ENCODE measurements at places on chromosomes 6 and 20.

DNA sequence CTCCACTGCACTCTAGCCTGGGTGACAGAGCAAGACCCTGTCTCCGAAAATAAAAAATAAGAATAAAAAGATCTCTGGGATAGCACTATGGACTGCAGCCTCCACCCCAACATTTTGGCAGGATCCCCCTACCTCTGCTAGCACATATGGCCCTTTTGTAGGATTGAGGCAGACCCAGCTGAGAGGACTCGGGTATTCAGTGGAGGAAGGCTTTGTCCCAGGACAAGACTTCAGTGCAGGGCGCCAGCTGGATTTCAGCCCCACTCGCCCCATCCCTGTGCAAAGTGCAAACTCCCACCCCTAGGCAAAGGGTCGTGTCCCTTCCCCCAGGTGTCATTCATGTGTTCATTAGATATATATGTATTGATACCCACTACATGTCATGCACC is 84.6 kb upstream of the SLC22A16 start:
- DNase-seq: no peak

DNA sequence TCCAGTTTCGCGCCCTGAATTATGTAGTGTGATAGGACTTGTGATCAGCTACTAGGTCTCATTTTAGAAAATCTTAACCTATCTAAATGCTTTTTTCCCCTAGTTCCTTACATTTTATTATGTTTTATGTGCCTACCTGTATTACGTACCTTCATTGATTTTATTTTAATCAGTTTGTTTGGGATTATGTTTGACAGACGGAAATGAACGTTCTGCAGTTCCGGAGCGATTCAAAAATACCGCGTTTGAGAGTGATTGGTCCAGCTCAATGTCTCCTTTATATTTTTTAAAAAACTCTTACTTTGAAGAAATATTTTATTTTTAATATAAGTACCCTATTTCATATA is 114.3 kb upstream of the BTN3A2 start:
- DNase-seq: no peak

DNA sequence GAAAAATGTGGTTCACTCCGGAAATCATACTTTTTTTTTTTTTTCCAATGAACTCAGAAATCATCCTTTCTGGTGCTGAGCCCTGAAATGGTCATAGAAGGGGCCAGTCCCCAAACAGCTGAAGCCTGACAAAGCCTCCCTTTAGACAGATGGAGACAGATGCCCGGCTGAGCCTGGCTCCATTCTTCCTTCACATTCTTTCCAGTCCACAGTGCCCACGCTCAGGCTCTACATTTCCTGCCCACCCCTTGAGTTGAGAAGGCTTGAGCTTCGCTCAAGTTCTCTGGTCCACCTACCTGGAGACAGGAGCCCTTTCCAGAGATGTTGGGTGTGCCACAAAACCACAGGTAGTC is 41.2 kb downstream of the KCNK5 start:
- DNase-seq: no peak

DNA sequence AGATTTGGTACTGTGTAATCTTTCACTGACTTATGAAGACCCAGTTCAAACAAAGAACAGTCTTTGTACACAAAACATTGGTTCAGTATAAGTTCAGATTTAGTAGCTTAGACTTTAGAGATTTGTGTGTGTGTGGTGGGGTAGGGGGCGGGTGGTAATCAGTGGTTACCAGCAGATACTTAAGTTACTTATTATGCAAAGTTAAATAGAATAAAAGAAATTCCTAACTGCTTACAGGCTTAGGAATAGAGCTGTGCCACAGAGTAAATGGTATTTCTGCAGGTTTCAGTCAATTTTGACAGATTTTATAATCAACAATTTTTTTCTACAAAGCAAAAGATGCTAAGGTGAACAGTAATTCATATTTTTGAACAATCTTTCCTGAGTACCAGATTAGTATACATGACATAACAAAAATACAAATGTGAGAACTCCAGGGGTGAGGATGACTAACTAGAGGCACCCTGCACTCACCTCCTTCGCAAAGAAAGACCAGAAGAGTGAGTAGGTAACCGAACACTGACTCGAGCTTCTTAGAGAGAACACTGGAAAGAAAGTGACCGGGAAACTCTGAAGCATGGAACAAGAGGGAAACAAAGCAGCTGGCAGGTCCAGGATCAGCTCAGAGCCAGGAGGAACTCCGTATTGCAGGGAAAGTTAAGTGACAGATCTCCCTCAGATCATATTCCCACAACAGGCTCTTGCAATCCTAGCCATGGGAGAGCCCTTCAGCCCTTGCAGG is 560.6 kb downstream of the COL12A1 start:
- no peak for DNase-seq

DNA sequence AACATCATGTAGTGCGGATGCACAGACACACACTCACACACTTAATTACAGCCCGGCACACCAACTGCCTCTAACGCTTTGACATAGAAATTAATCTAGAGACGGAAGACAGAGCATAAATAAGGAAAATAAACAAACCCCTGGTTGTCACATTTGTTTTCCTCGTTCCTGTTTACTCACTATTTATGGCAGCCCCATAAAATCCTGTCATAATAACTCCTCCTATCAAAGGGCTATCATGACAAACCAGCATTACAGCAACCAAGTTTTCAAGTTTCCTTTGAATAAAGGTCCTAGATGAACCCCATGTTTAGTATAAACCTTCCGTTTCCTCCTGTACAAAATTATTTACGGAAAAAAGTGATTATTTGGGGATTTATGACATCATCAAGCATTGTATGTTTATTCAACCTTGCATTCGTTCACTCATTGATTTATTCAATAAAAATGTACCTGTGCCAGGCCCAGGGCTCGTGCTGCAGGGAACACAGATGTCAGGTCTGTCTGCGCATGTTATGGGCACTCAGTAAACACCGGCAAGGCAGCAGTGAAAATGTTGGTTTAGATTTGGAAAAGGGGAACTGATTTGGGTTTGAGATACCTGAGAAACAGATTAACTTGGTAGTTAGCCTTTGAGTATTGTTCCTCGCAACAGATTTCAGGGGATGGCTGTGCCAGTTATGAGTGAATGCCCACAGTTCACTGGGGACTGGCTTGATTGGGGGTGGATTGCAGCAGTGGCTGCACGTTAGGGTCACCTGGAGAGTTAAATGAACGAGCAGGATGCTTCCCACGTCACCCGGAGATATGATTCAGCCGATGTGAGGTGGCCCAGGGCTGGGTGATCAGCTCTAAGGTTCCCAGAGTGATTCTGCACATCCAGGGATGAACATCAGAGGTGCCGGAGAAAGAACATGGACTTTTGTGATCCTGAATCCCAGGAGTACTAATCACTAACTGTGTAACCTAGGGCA is 295.3 kb upstream of the FOXQ1 start:
- no peak for DNase-seq

GRCh38 chr20:53609491-53610445 is 16.1 kb upstream of the ZNF217 start:
- peak; percentile 60 for DNase-seq

DNA sequence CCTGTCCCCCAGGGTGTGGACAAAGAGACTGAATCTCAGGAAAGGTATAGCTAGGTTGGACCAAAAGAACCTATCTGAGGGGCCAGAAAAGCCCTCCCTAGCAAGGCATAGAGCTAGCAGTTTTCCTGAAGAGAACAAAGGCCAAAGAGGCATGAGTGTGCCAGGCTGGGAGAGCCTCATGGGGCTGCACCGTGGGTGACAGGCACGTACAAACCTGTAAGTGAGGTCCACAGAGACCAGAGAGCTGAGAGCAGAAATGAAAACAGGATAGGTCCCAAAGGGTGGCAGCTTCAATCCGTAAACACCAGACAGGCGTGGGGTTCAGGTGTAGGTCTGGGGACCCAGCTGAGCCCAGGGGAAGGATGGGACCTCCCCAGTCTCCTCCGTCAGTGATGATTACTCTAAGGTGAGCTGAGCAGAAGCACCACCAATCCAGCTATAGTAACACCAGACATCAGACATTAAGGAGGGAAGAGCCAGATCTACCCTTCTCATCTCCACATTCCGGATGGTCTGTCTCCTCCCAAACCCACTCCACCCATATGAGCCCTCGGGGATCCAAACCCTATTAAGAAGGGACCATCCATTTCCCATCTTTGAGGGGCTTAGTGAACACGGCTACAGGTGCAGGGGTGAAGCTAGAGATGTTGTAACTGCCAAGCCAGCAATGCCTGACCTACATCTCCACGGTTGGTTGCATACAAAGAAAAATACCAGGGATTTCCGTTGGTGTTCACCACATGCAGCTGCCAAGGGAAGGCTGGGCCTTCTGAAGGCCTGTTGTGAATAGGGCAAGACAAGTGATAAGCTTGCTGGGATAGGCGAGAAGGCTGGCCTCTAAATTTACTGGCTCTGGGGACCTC is 38.3 kb downstream of the BCL2L1 start:
- DNase-seq: no peak

- DNase-seq: no peak
Observed at GRCh38 chr20:36532388-36532787, 8.9 kb upstream of the MYL9 start.

DNA sequence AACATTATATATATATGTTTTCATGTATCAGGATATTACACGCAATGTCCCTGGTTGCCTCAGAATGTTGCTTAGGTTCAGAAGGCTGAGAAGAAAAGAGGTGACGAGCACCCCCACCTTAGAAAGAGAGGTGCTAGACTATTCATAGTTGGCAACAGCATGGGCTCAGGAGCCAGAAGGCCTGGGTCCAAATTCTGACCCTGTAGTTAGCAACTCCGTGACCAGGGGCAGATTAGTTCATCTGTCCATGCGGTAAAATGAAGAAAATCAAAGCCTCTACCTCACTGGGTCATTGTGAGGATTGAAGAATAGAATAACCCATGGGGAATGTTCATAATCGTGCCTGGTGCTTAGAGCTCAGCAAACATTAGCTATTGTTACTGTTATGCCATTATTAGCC is 5.4 kb upstream of the SIRT5 start:
- DNase-seq: no peak

GRCh38 chr20:25860531-25861150 is 164.0 kb upstream of the ZNF337 start:
- no peak for DNase-seq

- DNase-seq: no peak
Observed at GRCh38 chr6:115675443-115675842, 385.2 kb downstream of the FRK start.

- DNase-seq: peak; percentile 85
Observed at GRCh38 chr6:32796848-32797776, 19.7 kb downstream of the HLA-DOB start.

- DNase-seq: no peak
Observed at GRCh38 chr6:130859161-130859867, 32.1 kb downstream of the SMLR1 start.

DNA sequence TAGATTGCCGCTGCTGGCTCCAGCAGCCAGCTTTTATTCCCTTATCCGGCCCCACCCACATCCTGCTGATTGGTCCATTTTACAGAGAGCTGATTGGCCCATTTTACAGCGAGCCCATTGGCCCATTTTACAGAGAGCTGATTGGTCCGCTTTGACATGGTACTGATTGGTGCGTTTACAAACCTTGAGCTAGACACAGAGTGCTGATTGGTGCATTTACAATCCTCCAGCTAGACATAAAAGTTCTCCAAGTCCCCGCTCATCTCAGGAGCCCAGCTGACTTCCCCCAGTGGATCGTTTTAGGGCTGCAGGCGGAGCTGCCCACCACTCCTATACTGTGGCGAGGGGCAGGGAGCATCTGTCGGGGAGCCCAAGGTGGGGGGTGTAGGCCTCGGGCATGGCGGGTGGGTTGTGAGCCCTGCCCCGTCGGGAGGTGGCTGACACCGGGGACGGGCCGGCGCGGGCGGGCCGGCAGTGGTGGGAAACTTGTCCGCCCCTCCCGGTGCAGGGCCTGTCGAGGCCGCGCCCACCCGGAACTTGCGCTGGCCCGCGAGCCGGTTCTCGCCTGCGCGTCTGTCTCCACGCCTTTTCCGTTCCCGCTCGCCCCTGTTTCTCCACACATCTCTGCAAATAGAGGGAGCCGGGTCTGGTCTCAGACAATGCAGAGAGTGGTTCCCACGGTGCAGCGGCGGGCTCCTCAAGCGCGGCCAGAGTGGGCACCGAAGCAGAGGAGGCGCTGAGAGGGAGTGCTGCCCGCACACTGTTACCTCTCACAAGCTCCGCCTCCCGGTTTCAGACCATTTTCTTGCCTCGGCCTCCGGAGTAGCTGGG is 86.1 kb upstream of the STMND1 start:
- DNase-seq: peak; percentile 50

DNA sequence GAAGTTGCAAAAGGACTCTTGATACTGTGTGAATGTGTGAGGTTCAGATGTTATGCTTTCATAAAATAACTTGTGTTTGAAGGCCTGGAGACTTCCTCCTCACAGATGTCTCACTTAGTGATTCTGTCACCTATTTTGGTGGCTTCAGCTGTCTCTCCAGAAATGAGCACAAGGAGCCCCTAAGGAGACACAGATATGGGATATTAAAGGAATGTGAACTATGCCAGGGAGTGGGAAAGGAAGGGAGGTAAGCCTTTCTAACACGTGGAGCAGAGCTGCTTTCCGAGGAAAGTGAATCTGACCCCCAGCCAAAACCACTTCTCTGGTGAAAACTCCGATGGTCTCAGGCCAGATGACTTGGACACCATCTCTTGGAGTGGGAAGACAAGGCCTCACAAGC is 10.5 kb upstream of the FOXO3 start:
- no peak for DNase-seq

DNA sequence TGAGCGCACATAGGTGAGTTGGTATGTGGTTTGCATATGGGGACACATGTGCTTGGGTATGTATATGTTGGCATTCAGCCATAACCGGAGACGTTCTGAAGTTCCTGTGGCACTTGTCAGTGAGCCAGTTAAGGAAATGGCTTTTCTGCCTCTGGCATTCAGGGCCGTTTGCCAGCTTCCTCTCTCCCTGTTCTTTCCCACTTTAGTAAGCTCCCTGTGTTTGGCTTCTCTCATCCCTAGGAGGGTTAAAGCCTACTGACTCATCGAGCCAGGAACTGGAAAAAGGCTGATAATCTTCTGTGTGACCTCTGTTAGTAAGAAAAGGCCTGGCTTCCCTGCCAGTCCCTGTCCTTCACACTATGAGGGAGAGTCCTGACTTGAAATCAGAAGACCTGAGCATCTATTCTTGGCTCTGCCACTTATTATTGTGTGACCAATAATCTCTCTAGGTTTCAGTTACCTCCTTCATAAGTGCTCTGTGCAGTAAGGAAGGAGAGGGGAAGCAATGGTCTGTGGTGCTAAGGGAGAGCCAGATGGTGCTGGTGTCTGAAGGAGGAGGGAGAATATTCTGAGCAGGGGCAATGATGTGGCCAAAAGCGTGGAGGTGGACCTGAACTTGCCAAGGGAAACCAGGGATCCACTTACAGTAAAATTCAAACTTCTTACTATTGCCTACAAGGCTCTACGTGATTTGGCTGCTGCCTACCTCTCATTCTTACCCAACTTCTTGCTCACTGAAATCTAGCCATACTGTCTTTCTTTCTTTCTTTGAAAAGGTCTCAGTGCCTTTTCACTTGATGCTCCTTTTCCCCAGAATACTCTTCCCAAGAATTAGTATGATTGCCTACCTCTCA is 31.4 kb downstream of the ACSS2 start:
- peak; percentile 61 for DNase-seq

DNA sequence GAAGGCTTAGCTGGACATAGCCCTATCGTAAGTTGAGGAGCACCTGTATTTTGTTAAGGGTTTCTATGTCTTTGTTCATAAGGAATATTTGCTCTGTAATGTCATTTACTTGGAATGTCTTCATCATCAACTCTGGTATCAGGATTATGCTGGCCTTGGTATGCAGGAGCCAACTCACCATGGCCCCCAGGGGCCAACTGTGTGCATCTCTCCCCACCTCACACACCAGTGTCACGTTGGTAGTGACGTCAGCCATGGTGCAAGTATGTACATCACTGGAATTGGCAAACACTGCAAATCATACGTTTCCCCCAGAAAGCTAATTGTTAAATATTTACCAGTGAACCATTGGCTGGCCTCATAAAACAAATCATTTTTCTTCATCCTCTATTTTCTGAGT is 70.8 kb downstream of the YTHDF1 start:
- no peak for DNase-seq

GRCh38 chr20:42267793-42268384 is 649.7 kb upstream of the CHD6 start:
- DNase-seq: no peak

Data from left ventricle myocardium superior (tissue), 1 donor.